SW480 (cell line): ENCODE measurements at places on chromosomes 11 and 22.

GRCh38 chr11:83070731-83071566 is 748 bp downstream of the RAB30 start:
- no peak for DNase-seq

DNA sequence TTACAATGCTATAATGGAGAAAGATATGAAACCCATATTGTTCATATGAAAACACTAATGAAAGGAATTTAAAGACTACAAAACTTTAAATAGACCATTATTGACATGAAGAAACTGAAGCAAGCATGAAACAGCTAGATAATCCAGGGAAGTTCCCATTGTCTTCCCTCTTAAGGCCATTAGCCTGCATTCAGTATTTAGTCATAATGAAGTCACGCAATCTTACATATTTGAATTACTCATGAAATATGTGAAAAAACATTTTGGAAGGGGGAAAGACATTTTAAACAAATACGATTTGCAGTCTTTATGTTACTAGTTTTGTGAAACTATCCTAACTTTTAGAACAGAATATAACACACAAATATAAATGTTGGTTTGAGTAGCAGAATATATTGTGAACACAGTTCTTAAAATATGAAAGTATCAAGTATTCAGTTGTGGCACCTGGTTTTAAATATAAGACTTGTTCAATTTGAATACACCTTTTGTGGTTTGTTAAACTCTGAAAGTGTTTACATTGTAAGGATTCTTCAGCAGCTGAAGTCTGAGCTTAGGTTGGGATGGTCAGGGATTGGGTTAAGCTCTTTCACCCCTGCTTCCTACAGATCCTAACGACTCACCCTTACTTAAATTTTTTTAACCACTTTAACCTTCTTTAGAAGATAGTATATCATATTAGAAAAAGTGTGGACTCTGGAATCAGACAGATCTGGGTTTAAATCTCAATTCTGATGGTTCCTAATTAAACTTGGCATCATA is 500.3 kb upstream of the TENM4 start:
- DNase-seq: no peak

DNA sequence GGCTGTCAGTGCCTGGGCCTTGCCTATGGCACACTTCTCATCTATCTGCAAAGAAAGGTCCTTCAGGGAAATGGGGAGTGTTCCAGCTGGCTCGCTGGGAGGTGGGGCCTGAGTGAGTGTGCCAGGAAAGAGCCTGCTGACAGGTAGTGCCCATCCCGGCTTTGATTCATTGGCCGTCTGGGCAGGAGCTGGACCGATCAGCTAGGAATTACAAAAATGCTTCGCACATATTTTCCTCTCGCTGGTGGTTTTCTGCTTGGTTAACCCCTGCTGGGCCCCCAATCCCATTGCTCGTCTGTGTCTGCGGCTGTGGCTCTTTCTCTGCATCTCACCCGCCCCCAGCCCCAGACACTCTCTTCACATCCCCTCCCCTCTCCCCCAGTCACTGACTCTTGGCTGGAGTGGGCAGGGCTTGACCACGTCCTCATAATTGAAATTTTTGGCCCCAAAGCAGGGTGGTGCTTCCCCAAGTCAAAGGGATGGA is 10.8 kb downstream of the LIF start:
- peak; percentile 89 for DNase-seq

DNA sequence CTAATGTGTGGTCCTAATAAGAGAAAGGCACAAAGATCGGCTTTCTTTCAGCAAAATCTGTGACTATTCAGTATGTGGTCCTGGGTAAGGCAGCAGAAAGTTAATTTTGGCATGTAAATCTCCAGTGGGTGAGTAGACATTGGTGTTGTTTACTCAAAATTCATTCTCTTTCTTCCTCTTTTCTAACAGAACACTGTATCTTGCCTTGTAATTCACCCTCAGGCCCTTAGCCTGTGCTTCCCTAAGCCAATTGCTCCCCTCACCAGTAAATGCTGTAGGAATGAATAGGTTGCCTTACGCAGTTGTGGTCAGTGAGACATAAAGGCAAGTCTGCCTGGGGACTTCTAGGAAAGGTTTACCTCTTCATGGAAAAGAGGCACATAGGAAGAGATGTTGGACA is 49.9 kb upstream of the PDE3B start:
- DNase-seq: no peak

GRCh38 chr11:112523477-112523876 is 262.8 kb upstream of the PLET1 start:
- peak; percentile 11 for DNase-seq

- DNase-seq: peak; percentile 49
Observed at GRCh38 chr22:16917144-16918003, 90.6 kb downstream of the GAB4 start.
